ENCODE measurements at places on chromosomes 7 and 10.
A peak's percentile ranks its signal among the peaks of the same experiment; 100 is the strongest.

DNA sequence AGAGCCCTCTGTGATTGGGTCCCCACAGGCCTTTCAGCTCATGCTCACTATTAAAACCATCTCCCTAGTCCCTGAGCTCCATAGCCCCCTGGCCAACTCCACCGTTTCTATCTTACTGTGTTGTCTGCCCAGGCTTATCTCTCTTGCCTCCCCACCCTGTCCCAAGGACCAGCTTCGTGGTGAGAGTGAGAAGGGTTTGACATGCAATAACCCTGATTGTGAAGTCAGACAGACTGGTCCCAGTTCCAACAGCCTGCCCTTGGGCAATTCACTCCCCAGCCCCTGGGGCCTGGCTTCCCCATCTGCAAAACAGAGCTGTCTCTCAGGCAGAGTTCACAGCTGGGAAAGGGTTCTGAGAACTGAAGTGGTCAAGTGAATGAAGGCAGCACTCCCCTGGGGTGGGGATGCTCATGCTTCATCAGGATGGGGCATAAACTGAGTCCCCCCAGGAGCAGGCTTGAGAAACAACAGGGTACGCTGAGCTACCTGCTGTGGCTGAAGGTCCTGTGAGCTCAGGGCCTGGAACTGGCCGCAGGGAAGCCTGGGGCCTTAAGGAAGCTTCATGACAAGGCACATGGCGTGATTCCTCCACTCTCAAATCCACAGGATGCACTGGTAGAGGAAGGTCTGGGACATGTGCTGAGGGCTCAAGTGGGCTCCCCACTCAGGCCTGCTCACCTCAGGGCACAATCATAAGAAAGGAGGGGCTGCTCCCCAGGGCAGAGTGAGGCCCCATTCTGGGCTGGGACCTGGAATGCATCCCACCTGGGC, 1.8 kb upstream of the PPIF start:
- peaks cover 50% of the 10 kb centered on the region for H3K4me1 ChIP-seq
- H3K36me3 ChIP-seq: peaks cover 17% of the 10 kb centered on the region
- H3K27ac ChIP-seq: no peak overlapping the region
- no peaks in the 10 kb centered on the region for H3K27me3 ChIP-seq
- DNase-seq: no peak

- H3K27me3 ChIP-seq: no peaks in the 10 kb centered on the region
- DNase-seq: peak; percentile 10
- H3K36me3 ChIP-seq: peaks cover 15% of the 10 kb centered on the region
- peaks cover 21% of the 10 kb centered on the region for H3K4me1 ChIP-seq
- peak overlapping the region; percentile 59 for H3K4me3 ChIP-seq
Observed at GRCh38 chr10:91220954-91221675, 652 bp downstream of the PCGF5 start.

DNA sequence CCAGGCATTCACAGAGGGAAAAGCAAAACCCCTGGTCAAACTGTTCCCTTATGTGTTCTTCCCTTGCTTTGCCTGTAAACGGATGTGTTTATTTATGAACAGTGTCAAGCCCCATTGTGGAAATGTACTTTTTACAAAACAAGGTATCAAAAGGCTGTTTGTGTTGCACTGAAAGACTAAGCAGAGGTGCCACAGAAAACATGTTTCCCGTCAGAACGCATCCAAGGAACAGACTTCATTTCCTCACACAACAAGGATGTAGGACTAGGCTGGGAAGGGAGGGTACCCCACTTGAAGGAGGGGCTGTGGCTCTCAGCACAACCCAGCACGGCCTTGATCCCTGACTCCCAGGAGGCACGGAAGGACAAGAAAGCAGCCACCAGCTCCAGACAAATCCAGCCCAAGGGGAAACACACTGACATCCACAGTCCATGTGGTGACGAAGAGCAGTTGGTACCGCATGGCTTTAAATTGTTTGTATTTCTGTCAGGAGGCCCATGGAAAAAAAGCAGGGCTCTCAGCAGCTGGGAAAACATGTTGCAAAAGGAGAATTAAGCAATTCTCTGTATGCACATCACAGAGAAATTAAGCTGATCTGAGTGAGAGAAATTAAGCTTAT, 85.6 kb downstream of the RNF216 start:
- H3K36me3 ChIP-seq: peaks cover 11% of the 10 kb centered on the region
- peak overlapping the region; percentile 71 for H3K27ac ChIP-seq

DNA sequence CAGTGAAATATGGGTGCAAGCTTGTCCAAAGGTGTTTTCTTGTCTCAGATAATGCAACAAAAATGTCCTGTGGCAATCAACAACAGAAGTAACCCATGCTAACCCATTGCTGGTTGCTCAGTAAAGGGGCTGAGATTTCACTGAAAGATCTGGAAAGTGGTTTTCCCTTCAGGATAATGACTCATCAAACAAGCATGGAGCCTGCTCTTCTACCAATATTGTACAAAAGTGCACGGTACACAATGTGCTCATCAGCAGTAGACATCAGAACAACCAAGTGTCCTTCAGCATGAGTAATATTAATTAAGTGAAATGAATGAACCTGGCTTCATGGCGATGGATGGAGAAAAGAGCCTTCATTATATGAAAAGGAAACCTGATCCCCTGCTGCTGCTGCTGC, 287.1 kb upstream of the NEBL start:
- H3K36me3 ChIP-seq: no peaks in the 10 kb centered on the region
- no peak for DNase-seq
- no peaks in the 10 kb centered on the region for H3K4me1 ChIP-seq
- no peak overlapping the region for H3K4me3 ChIP-seq
- no peak overlapping the region for H3K27ac ChIP-seq

DNA sequence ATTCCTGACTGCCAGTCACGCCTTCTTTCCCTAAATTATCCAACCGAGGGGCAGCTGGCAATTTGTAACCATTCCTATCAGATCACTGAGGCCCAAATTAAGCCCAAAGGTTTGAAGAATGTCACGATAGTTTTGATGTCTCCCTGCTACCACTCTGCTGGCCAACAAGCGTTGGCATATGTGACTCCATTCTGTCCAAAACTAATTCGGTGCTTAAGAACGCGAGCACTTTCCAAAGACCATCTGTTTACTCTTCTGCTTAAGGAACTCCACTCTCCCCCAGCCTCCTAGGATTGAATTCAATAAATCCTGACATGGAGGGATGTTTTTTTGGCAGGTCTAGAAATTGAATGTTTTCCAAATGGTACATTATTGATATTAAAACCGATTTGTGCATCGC, 131.5 kb upstream of the CTBP2 start:
- no peaks in the 10 kb centered on the region for H3K36me3 ChIP-seq
- no peak for DNase-seq
- H3K27me3 ChIP-seq: no peaks in the 10 kb centered on the region
- H3K4me1 ChIP-seq: no peaks in the 10 kb centered on the region

DNA sequence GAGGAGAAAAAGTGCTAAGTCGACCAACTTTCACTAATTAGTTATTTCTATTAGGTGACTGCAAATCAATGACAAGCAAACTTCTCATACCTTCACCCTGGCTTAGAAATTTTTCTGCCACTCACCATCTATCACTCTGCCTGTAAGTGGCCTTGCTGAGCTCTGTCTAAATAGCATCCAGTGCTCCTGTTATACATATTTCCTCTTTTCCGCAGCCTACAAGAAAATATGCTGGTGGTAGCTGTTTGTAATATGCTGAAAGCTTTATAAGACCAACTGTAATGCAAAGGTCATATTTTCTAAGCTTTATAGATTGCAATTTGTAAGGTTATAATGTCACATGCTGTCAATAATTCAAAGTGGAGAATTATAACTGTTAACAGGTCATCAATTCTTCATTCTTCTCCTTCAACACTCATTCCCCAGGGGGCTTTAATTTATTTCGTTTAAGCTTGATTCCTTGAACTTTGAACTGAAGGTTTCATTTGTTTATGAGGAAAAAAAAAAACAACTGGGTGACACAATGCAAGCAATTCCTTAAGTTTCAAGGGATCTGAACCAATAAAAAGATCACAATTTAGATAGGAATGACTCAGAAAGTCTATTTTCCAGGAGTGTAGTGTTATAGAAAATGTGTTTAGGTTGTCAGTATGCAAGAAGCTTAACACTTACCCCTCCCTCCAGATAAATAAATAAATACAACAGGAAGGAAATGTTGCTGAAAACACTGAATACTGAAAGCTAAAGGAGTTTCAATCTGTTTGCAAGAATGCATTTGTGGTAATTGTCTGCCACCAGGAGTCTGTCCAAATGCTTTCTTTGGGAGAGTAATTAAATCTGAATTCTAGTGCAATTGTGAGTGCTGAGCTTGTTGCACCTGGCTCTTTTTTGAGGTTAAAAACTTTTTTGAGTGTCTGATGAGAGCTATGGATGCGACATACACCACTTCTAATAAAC, 183.7 kb downstream of the SORCS1 start:
- DNase-seq: no peak
- no peaks in the 10 kb centered on the region for H3K27me3 ChIP-seq
- no peak overlapping the region for H3K27ac ChIP-seq
- H3K4me1 ChIP-seq: no peaks in the 10 kb centered on the region

- DNase-seq: peak; percentile 26
- no peak overlapping the region for H3K4me3 ChIP-seq
- H3K27ac ChIP-seq: no peak overlapping the region
- H3K4me1 ChIP-seq: no peaks in the 10 kb centered on the region
- no peaks in the 10 kb centered on the region for H3K36me3 ChIP-seq
- no peaks in the 10 kb centered on the region for H3K27me3 ChIP-seq
Observed at GRCh38 chr10:92839191-92840085, 8.9 kb upstream of the EXOC6 start.

GRCh38 chr7:151579644-151580043, 59.9 kb upstream of the RHEB start:
- no peak overlapping the region for H3K27ac ChIP-seq
- no peaks in the 10 kb centered on the region for H3K27me3 ChIP-seq
- no peak for DNase-seq

DNA sequence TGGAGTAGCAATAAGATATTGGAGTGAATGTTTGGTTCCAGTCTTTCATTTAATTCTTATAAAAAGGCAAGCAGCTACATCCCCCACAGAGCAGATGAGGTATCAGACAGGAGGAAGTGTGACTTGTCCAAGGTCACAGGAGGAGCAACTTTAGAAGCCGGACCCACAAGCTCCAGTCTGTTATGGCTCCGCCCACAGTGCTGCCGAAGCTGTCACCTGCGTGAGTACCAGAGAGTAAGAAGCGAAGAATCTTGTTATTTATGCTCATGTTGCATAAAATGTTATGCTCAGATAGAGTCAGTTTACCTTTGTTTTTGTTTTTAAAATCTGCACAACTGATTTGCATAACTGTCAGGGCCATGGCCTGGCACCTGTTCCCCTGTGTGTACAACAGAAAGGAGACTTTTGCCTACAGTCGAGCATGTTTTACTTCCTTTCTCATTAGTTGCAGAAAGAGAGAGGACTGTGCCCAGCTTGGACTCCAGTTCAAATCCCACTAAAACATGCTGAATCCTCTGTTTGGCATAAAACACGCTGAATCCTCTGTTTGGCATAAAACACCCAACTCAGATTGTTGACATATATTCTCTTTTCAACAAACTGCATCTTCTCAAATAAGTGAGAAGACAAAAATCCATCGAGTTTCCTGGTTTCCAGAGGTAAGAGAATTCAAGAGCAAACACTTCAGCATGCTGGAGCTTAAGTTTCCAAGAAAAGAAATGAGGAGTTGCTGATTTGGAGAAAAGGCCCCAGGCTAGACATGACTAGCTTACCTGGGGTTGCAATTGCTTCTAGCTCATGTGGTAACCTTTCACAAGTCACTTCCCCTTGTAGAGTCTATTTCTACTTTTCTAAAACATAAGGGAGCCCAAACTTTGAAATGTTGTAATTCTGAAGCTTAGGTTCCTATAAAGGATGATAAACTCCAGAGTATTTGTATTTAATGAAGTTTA, 409.8 kb upstream of the ZMIZ1 start:
- no peaks in the 10 kb centered on the region for H3K36me3 ChIP-seq
- DNase-seq: no peak
- no peak overlapping the region for H3K4me3 ChIP-seq
- peaks cover 9% of the 10 kb centered on the region for H3K27me3 ChIP-seq
- H3K27ac ChIP-seq: no peak overlapping the region
- no peaks in the 10 kb centered on the region for H3K4me1 ChIP-seq

GRCh38 chr7:137834552-137834951, 12.2 kb downstream of the DGKI start:
- H3K27me3 ChIP-seq: peaks cover 6% of the 10 kb centered on the region
- no peaks in the 10 kb centered on the region for H3K4me1 ChIP-seq
- H3K27ac ChIP-seq: no peak overlapping the region
- H3K36me3 ChIP-seq: no peaks in the 10 kb centered on the region

DNA sequence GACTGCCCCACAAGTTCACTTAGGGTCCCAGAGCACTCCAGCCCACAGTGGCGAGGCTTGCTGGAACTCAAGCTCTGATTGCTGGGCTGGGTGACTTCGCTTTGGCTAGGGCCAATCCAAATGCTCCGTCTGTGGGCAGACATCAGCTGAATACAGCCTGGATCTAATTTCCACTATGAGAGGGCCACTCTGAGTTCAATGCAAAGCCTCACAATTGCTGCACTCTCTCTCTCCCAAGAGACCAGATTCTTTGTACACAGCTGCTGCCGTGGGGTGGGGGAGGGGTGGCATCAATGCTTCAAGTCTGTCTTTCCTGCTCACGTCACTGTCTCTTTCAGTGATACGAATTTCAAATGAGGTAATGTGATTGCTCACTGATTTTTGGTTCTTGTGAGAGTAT, 47.3 kb upstream of the BPGM start:
- H3K4me3 ChIP-seq: no peak overlapping the region
- DNase-seq: no peak
- H3K4me1 ChIP-seq: no peaks in the 10 kb centered on the region

Data from CD4-positive, alpha-beta T cell (primary cell).